ENCODE measurements at places on chromosomes 12 and 14. TPM values are rescaled to one million over a fixed set of nuclear protein-coding genes. Genes with fewer than 3 reads are reported as not detected.

GRCh38 chr14:73613046-73613383, 698 bp downstream of the ACOT6 start:
- no peak for DNase-seq

DNA sequence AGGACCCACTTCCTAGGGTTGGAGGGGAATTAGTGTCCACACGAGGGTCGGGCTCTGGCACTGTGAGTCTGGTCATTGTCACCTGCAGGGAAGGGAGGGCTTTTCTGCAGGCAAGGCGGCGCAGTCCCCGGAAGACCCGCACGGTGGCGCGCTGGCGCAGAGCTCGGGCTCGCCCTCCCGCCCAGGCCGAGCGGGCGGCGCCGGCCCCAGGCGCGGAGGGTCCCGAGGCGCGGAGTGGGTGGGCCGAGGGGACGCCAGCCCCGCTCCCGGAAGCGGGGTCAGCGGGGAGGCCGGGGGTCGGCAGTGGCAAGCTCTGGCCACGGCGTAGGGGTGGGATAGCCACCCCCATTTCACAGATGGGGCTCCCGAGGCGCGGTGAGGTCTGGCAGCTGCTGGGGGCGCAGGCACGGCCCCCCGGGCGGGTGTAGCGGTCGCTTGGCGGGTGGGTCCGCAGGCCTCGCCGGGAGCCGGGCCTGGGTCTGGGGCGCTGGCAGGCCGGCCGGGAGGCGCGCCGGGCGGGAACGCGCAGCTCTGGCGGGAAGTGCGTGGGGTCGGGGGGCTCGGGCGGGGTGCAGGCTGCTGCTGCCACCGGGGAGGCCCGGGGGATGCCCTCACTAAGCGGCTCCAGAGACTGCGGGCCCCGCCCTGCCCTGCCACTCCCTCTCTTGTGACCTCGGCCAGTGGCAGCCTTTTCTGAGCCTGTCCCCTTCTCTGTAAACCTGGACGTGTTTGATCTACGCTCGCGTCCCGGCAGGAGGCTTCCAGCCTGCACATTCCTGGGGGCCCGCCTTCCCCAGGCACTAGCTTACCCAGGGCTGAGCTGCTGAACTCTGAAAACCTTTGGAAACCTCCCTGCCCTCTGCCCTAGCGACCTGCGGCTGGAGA, 46.1 kb downstream of the CYP46A1 start:
- DNase-seq = no peak

CLEC2A gene
- 0.84 TPM for total RNA-seq

GRCh38 chr14:22448905-22449599, 140.0 kb downstream of the DAD1 start:
- no peak for DNase-seq

DNA sequence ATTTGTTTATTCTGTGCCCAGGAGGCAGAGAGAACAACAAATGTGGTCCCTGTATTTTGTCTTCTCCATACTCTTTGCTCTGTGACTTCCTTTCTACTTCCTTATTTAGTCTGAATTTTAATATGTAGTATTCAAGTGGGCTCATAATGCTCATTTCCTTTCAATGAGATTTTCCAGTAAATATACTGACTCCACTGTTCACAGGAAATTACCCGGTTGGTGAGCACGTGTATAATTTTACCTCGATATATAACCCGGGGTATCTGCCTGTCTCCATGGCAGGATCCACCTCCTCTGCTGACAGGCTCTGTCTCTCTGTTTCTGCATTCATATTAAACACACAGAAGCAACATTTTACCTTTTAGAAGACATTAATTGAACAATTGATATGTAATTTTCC, 166.0 kb downstream of the SLC38A4 start:
- DNase-seq = no peak

PIK3C2G gene
- total RNA-seq = not detected

- DNase-seq = no peak
Observed at GRCh38 chr12:116127859-116128258, 149.6 kb downstream of the MED13L start.

GRCh38 chr12:46265734-46266133, 3.1 kb downstream of the SLC38A1 start:
- DNase-seq = no peak
